Osteocyte (in vitro differentiated cells): ENCODE measurements at places on chromosomes 12 and 14.

GRCh38 chr12:120944645-120945217 lies 33.6 kb upstream of the HNF1A start:
- DNase-seq, result no peak

GRCh38 chr14:87837296-87837695 lies 155.7 kb downstream of the GALC start:
- DNase-seq, result no peak

DNA sequence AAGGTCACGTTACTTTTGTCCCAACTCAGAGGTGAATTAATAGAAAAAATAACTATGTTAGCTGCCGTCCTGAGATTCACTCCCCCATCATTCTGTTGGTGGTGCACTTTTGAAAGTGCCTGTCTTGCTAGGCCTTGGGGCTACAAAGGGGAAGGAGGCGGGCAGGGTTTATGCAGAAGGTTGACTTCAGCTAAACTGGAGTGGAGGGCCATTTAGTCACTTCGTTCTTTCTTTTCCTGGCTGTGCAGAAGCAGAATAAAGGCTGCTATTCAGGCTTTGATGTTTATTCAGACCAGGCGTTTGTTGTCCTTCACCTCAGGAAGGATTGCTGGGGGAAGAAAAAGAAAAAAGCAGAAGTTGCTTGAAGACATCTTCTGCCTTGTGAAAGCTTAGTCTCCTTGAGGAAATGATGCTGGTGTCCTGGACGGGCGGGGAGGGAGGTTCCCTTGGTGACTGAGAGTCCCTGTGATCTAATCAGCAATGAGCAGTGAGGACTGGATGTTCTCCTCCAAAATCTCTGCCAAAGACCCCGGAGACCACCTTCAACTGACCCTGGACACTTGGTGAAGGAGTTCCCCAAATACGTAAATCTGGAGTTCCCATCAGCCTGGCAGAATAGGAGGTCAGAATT lies 4.0 kb downstream of the GLT1D1 start:
- DNase-seq, result no peak

GRCh38 chr12:109863847-109864712 lies 16.3 kb downstream of the GLTP start:
- DNase-seq, result no peak

DNA sequence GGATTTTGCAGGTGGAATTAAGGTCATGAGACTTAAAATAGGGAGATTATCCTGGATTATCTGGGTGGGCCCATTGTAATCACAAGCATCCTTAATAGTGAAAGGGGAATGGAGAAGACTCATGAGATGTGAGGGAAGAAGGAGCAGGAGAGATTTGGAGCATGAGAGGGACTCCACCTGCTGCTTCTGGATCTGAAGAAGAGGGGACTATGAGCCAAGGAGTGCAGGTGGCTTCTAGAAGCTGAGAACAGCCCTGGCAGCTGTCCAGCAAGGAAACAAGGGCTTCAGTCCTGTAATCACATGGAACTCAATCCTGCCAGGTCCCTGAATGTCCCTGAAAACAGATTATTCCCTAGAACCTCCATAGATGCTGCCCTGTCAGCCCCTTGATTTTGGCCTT lies 67.8 kb downstream of the PELI2 start:
- no peak for DNase-seq

DNA sequence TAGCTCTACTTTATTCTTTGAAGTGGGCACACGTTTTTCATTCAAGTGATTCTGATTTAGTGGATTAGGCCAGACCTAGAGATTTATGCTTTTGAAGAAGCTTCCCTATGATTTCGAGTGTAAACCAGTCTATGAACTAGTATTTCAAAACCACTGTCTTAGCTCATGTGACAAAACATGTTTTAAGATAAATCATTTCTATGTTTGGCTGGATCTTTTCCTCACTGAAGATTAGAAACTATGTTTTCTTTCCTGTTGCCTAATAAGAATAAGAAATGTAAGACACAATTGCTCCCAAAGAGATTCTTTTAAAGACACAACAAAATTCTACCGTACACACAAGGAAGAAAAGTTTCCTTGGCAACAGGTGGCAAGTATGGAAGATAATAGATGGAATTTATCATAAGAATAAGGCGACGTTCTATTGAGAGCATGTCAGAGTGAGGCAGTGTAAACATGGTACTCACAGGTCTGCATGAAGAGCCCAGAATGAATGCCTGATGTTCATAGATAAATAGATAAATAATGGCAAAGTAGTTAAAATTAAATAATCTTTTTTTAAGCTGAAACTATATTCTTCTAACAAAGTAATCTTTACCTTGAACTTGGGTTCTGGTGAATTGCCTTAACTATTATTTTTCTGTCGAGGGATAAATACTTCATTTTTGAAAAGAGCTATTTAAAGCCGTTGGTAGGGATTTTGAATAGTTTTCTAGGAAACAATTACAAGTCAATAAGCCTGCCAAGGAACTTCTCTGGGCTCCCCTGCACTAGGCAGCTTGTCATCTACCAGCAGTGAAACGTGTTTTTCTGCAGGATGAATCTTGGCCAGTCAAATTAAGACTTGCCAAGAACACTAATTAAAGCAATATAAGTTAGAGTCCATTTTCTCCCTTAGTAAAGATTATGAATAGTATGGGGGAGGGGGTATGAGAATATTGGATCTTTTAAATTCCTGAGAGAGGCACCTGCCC lies 34.1 kb upstream of the C12orf75 start:
- no peak for DNase-seq

DNA sequence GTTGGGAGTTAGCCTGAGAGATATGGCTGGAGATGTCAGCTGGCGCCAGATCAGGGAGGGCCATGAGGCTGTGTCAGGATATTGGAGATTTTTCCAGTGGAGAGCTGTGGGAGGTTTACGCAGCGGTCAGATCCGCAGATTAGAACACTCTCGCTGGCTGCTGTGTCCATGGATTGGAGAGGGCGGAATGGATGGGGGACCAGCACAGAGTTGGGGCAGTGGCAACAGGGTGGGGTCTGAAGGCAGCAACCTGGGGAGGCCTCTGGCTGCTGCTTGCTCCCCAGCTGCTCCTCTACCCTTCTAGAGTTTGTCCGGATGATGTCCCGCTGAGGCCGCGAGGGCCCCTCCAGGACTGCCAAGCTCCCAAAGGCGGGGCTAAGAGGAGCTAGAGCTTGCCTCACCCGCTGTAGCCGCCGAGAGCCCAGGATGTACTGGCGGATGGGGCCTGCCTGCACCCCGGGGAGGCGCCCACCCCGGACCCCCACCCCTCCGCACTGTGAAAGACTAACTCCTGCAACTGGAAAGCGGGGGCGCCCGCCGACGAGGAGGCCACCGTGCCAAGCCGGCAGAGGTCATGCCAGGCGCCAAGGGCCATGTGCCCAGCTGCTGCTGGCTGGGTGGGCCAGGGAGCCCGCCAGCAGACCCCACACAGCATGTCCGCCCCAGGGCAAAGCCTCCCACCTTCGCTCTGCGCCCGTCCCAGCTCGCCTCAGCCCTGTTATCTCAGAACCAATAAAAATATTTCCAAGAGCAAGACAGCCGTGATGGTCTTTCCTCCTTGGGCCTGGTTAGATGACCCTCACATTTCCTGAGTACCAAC lies 20.2 kb upstream of the MLEC start:
- no peak for DNase-seq

DNA sequence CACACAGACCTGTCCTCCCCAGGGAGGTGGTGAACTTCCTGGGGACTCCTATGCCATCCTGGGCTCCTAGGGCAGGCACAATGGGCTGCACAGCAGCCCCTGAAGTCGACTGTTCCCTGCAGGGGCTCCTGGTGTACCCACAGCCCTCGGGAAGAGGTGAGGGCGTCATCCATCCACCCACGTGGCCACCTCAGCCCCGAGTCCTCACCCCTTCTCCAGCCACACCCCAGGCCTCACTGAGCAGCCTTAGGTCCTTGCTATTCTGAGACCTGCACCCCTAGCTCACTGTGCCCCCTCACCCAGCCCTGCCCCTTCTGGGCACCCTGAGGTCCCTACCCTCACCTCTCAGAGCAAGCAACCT lies 38.9 kb downstream of the BEGAIN start:
- no peak for DNase-seq
